ENCODE measurements at places on chromosomes 6 and 20. TPM values are rescaled to one million over a fixed set of nuclear protein-coding genes. Genes with fewer than 3 reads are reported as not detected.

- DNase-seq: peak; percentile 79
Measured at GRCh38 chr6:129744201-129744879, 34.4 kb upstream of the ARHGAP18 start.

- DNase-seq: no peak
Measured at GRCh38 chr6:26268659-26269402, 96.2 kb upstream of the BTN3A2 start.

GRCh38 chr20:49561256-49561655 is 6.7 kb downstream of the PTGIS start:
- no peak for DNase-seq

DNA sequence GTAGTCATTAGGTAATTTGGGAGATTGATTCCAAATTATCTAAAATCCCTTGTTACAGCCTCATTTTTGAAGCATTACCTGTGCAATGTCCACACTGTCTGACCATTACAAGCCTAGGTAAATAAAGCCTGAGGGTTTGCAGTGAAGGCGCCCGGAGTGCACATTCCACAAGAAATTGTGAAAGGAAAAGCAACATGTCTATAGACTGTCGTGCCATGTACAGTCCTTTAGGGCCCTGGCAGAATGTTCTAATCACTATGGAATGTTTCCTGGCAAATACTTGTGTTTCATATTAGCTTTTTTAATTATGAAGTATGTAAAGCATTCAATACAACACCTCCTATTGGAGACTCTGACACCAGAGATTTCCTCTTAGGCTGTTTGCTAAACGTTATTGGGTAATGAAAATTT is 28.9 kb downstream of the PREP start:
- DNase-seq: peak; percentile 9

DNA sequence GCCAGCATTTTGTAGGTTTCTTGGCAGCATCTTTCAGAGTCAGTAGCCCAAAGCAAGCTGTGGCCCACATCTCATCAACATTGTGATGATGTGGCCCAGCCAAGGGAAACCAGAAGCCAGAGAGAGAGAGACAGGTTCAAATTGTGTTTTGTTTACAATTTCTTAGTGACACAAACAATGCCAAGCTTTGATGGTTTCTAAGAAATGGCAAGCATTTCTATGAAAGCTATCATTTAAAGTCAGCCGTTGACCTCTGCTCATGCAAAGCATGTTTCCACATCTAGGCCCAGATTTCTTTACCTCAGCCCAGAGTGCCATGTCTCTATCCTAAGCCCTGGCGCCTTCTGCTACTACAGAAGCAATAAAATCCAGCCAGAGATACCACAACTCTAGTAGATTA is 32.9 kb downstream of the GCM1 start:
- no peak for DNase-seq

- DNase-seq: no peak
Measured at GRCh38 chr6:146027586-146028251, 1.1 kb upstream of the GRM1 start.

- DNase-seq: no peak
Measured at GRCh38 chr20:57657535-57658446, 37.6 kb upstream of the ZBP1 start.

DNA sequence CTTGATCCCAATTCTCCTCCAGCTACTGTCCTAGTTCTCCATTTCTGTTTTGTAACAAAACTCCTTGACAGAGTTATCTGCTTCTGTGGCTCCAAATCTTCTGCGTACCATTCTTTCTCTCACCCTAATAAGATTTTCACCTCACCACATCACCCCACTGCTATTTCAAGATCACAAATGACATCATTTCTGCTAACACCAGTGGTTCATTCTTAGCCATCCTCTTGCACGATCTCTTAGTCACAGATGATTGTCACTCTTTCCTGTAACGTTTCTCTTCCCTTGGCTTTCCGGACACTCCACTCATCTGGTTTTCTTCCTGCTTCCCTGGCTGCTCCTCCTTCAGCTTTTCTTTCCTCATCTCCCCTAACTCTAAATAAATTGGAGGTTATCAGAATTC is 56.8 kb upstream of the FABP7 start:
- no peak for DNase-seq

- no peak for DNase-seq
Measured at GRCh38 chr6:132643547-132643946, 15.4 kb downstream of the TAAR1 start.

DNA sequence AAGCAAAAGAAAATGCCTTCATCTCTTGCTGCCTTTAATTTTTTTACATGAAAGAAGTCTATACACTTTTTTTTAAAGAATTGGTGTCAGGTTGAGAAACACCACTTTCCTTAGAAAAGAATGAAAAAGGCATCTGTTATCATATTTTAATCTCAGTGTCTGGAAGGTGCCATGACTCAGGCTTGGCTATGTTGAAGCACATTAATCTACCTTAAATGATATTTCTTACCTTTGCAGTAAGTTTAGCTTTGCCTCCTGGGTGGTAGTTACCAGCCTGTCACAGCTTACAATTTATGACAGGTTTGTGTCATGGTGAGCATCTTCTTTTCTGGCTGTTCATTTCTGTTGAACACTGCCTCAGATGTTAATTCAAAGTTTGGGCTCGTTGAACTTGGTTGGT is 95.3 kb downstream of the RTN4IP1 start:
- DNase-seq: no peak

- DNase-seq: no peak
Measured at GRCh38 chr6:150203871-150204545, 61.2 kb downstream of the PPP1R14C start.

- DNase-seq: no peak
Measured at GRCh38 chr6:115634131-115634530, 426.6 kb downstream of the FRK start.

DNA sequence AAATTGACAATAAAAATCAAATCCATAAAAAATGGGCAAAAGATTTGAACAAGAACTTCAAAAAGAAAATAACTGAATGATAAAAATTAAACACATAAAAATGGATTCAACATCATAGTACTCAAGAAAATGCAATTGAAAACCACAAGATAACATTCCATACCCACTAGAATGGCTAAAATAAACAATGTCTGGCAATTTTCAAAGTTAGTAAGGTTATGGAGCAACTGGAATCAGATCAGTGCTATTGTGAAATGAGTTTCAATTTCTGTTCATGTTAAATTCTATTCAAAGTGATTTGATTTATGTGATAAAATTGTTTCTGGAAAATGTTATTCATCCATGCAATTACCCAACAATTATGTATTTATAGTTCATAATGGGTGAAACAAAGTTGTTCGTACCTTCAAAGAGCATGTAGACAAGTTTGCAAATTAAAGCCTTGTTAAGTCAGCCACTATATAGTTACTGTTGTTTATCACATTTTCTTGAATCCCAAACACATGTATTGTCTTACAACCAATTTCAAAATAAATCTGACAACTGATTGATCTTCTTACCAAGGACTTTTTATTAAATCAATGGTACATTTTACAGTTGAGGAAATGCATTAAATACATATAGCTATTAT is 151.5 kb upstream of the CENPW start:
- no peak for DNase-seq

DNA sequence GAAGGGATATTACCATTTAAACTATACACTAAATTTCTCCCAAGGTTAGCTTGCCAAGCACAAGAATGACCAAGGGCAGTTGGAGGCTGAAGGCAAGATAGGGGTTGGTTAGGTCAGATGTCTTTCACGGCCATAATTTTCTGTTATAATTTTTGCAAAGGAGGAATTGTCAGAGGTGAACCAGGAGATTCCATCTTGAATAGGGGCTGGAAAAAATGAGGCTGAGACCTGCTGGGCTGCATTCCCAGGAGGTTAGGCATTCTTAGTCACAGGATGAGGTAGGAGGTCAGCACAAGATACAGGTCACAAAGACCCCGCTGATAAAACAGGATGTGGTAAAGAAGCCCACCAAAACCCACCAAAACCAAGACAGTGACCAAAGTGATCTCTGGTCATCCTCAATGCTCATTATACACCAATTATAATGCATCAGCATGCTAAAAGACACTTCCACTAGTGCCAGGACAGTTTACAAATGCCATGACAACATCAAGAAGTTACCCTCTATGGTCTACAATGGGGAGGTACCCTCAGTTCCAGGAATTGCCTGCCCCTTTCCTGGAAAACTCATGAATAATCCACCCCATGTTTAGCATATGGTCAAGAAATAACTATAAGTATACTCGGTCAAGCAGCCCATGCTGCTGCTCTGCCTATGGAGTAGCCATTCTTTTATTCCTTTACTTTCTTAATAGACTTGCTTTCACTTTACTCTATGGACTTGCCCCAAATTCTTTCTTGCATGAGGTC is 371.8 kb upstream of the SULF2 start:
- no peak for DNase-seq

- no peak for DNase-seq
Measured at GRCh38 chr6:144174006-144174405, 23.7 kb downstream of the STX11 start.

- DNase-seq: no peak
Measured at GRCh38 chr6:89886378-89887120, 7.7 kb upstream of the GJA10 start.

DNA sequence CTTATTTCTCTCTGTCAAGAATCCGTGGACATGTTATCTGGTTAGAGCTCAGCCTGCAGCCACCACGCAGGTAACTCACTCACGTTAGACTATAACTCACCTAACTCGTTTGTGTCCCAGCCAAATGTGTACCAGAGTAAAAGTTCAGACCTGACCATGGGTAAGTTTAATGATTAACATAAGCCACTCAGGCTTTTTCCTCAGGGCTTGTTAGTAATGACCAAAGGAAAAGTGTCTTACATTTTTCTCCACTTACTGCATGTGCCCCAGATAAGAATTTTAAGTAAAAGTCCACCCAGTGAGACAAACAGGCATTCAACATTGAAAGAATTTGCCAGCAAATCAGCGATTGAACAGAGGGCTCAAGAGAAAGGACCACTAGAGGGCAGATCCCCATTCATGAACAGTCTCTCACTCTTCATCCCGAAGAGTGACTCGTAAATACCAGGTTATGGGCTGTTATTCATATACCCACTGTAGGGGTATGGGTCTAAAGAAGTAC is at the start of gene PKHD1:
TSS of gene PKHD1 (minus strand) at position 116 of the 502 bp plus-strand sequence. CDS start 2,680 bp downstream, outside the sequence.
- peak; percentile 90 for DNase-seq

GRCh38 chr6:20658053-20658452 is 123.8 kb downstream of the CDKAL1 start:
- no peak for DNase-seq

DNA sequence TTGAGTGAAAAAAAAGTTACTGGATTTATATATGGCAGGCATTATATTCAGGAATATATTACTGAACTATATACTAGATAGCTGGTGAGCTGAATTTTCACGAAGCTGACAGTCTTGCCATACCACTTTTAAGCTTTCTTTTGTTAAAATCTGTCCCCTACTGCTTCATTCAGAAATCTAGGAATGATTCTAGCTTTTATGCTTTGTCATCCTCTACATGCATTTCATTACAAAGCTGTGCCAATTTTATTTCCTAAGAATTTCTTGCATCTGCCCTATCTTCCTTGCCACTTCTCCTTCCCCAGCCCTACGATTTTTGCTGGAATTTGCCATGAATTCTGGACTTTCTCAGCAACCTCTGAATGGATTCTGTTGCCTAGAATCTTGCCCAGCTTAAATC is 158.5 kb upstream of the ADGRB3 start:
- DNase-seq: no peak

- no peak for DNase-seq
Measured at GRCh38 chr6:135555550-135555949, 58.0 kb upstream of the AHI1 start.

- DNase-seq: no peak
Measured at GRCh38 chr20:18571578-18571977, 4.3 kb downstream of the SMIM26 start.

GRCh38 chr6:131042664-131043063 is 20.4 kb downstream of the EPB41L2 start:
- no peak for DNase-seq

GRCh38 chr6:136333824-136334464 is 44.3 kb upstream of the BCLAF1 start:
- DNase-seq: no peak

GRCh38 chr6:168886964-168887363 is 366.7 kb downstream of the THBS2 start:
- DNase-seq: no peak

DNA sequence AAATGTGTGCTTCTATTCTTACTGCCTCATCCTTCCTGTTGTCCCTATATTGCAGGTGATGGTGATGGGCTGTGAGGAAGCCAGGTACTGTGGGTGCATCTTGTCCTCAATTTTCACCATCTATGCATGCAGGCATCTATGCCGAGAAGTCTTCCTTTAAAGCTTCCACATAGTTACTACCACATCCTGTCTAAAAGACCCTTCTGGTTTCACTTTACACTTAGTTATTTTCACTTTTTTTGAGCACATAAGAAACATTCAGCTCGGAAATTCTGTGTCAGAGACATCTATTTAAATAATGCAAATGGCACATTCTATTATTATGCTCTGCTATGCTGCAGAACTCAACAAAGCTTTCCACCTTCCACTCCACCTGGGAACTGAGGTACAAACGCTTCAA is 28.2 kb upstream of the FABP7 start:
- DNase-seq: no peak

- DNase-seq: no peak
Measured at GRCh38 chr6:32291543-32291942, 67.7 kb upstream of the NOTCH4 start.

DNA sequence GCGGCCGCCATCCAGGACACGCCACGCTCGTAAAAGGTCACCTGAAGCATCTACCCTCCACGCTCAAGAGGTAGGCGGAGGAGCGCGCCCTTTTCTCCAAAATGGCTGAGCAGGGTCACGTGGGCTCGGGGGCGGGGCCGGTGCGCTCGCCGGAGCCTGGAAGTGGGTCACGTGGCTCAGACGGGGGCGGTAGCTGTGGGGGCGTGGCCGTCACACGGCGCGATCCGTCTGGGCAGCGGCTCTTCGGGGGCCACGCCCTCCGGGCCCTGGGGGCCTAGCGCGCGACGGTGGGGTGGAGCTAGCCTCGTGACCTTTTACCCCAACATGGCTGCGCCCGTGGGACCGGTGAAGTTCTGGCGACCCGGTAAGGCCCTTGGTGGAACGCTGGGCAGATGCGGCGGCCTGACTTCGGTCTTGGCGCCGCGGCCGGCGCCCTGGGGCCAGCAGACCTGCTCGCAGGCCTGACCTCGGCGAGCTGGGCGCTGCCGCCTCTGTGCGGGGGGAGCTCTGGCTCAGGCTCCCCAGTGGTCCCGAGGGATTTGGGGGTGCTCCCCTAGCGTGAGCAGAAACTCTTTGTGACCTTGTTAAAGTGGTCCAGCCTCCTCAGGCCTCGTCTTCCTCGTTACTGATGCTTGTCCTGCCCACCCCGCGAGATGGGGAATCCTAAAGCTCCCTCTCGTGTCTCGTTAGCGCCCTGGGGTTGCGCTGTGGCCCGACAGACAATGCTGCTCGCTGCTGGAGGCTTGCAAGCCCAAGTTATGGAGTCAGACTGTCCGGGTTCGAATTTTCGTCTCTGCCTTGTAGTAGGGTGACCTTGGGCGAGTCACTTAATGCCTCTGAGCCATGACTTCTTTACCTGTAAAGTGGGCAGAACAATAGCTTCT is at the start of gene DHX35:
TSS of gene DHX35 (plus strand) at position 301 of the 884 bp plus-strand sequence. CDS start at position 325, 24 bp downstream.
- DNase-seq: peak; percentile 75

The BRPF3 gene
- total RNA-seq: 16.6 TPM

The GPLD1 gene
- total RNA-seq: 1.8 TPM

The CD109 gene
- 10.4 TPM for total RNA-seq

The CAP2 gene
- 10.3 TPM for total RNA-seq

The GMPR gene
- total RNA-seq: 0.96 TPM

The RUNX2 gene
- 11.0 TPM for total RNA-seq

The RAET1G gene
- total RNA-seq: not detected

The LINC00237 gene
- not detected for total RNA-seq

The UNC5CL gene
- total RNA-seq: 1.8 TPM

The INSM1 gene
- not detected for total RNA-seq
